ENCODE measurements at places on chromosomes 3 and 15.
A peak's percentile ranks its signal among the peaks of the same experiment; 100 is the strongest.

DNA sequence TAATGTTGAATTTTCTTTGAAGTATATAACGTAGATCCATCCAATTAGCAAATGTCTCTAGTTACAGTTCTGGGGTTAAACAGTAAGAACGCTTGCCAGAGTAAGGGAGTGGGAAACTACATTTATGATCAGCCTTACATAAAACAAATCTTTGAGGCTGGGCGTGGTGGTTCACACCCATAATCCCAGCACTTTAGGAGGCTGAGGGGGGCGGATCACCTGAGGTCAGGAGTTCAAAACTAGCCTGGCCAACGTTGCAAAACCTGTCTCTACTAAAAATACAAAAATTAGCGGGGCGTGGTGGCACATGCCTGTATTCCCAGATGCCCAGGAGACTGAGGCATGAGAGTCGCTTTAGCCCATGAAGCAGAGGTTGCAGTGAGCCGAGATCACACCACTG, 50.1 kb upstream of the GATM start:
- no peak for DNase-seq

- DNase-seq: peak; percentile 24
These were observed 65.6 kb upstream of the MBNL1 start for GRCh38 chr3:152202976-152203626.

GRCh38 chr3:79039192-79039591, 728.6 kb downstream of the ROBO1 start:
- no peak for DNase-seq

DNA sequence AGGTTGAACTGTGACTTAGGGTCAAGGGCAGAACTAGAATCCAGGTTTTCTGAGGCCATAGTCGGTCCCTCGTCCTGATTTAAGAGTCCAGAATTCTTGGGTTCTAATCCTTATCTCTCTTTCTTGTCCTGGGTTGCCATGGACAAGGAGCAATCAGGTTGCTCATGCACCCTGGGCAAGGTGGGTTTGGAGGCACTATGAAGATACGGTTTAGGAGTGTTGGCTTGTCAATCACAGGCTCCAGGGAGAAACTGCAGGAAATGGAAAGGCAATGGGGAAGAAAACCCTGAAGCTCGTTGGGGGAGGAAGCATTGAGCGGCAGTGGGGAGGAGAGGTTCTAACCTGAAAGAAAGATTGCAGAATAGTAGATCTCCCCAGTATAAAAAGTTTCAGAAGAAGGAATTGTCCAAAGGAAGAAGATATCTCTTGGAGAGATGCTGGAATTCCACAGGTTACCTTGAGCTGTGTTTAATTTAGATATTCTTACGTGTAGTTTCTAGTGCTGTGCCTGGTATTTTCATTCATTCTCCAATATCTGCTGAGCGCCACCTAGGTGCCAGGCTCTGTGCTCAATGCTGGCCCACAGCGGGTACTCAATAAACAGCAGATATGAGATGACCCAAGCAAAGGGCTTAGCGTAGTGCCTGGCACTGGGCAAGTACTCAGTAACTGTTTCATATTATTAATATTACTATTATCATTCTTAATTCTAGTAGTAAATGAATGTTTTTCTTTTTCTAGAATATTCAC, 2.0 kb downstream of the ACAN start:
- no peak for DNase-seq

GRCh38 chr15:48765022-48765421, 45.8 kb downstream of the CEP152 start:
- DNase-seq: no peak

DNA sequence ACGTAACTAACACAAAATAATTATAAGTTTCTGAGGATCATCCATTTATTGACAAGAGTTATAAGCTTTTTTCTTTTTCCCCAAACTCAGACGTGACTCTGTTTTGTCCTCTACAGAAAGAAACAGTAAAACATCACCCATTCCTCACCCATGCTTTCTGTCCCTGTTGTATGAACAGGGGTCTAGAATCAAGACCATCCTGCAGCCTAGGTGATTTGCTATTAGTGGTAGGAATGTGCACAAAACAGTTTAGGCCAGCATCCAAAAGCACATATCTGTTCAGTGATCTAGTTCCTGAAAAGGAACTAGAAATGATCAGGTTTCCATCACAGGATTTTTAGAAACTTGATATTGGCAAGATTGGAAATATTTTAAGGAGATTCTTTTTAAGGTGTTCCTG, 527.6 kb downstream of the SOX2 start:
- no peak for DNase-seq

GRCh38 chr3:46027736-46028397, 584 bp upstream of the XCR1 start:
- DNase-seq: peak; percentile 30

GRCh38 chr3:107643038-107643883, 120.5 kb downstream of the BBX start:
- no peak for DNase-seq

- no peak for DNase-seq
These were observed 12.1 kb upstream of the ARID3B start for GRCh38 chr15:74528876-74529275.

DNA sequence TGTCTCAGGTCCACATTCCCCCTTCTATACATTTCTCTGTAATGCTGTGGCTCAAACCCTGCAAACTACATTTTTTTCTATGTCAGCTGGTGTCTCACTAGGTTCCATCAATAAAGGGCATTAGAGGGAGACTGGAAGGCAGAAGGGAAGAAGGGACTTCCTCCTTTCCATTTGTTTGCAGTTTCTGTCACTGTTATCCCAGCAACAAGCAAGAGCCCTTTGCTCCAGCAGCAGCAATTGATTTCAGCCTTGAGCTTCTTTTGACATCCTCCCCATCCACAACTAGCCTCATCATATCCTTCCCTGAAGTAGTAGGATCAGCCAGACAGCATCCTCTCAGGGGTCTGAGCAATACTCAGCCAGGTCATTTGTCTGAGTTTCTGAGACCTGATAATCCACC, 5.3 kb upstream of the NCK1 start:
- peak; percentile 34 for DNase-seq

DNA sequence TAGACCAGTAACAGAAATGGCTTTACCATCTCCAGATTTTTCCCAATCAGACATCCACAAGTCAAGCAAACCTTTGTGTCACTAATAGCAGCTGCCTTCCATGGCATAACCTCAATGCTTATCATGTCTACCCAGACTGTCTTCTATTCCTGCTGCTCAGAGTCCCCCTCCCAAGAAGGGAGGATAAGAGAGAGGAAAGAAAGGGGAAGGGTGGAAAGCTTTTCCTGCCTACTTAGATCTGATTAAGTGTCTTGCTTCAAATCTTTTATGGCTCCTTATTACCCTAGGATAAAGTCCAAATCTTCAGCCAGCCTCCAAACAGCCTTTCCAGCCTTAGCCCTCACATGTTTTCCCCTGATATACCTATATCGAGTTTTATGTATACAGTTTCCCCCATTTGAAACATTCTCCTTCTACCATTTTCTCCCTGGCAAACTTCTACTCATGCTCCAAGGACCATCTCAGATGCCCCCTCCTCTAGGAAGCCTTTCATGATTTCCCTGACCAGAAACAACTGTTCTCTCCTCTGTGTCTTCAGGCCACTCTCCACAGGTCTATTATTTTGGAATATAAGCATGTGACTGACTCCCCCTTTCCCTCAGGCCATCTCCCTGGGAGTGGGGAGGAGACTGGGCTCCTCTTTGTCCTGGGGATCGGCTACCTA, 7.9 kb upstream of the SSUH2 start:
- DNase-seq: no peak

- peak; percentile 73 for DNase-seq
These were observed at the start of gene PRRT3 for GRCh38 chr3:9951962-9952805. Gene PRRT3 (minus strand): TSS chr3:9952408. CDS start chr3:9950115, 2,293 bp downstream.

DNA sequence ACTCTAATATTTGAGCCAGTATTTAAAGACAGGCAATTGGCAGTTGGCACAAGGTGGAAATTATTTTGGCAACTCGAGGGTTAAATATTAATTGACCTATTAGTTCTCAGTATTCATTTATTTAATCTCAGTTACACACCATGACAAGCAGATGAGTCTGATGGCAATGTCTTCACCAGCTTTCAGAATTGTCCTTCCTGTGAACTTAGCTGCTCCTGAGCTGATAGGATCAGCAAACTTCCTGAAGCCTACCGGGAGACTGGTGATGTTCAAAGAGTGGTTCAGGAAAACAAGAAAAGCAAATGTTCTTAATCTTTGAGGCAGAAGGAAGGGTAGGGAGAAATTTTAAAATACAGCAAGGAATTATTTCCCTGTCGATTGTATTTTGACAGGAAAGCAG, 522.2 kb downstream of the SOX2 start:
- DNase-seq: no peak

- no peak for DNase-seq
These were observed 187.6 kb downstream of the NLGN1 start for GRCh38 chr3:173584838-173585831.

DNA sequence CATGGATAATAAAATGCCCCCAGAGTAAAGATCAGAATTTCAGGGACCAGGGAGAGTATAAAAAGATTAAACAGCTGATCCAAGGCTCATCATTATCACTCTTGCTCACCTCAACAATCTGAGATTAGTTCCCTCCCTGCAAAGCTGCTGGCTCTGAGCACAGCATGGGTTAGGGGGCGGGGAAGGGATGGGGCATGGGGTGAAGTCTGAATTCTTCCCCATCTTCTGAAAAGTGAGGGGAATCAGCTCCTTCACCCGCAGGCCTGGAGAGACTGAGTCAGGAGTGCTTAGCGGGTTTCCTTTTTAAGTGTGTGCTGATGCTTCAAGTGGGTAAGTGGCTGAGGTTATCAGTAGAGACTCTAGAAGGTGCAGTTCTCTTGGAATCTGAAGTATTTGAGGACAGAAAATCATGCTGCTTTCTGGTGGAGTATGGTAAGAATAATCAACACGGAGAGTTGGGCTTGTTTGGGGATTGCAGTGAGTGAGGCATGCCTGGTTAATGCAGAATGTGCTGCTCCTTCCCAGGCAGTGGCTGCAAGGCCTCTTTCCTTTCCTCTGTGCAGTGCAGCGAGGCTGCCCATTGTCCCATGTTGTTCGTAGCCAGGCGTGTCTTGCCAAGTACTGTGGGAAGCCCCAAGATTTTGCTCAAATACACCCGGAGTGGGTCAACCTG, 59.2 kb upstream of the TRAK1 start:
- DNase-seq: no peak

DNA sequence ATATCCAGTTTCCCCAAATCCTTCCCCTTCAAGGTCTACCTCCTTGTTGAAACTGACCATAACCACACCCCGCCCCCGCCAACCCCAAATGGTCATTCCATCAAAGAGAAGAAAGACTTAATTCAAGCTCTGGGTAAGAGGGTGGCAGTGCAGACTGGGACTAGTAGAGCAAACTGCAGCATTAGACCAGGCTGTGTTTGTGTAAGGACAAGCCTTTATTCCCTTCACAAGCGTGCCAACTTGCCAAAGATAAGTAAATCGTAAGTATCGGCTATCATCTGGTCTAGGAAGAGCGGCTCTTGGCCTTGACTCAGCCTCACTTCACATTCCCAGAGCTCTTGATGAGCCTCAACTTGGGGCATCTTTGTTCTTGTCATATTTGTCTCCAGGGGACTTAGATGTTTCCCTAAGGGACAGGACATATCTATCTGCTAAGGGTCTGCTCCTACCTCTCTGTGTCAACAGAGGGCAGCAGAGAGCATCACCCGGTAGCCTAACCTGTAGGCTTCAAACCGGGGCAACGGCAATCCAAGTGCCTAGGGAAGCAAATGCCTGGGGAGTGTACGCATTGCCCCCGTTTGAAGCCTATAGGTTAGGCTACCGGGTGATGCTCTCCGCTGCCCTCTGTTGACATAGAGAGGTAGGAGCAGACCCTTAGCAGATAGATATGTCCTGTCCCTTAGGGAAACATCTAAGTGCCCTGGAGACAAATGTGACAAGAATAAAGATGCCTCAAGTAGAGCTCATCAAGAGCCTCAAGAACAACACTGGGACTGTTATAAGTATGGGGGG, 8.9 kb upstream of the MAP3K13 start:
- peak; percentile 82 for DNase-seq

GRCh38 chr3:177931346-177931745, 604.9 kb upstream of the KCNMB2 start:
- no peak for DNase-seq
